ENCODE measurements at places on chromosomes 12 and 14.

GRCh38 chr14:31932675-31933074, 144.4 kb upstream of the ARHGAP5 start:
- no peak for DNase-seq

DNA sequence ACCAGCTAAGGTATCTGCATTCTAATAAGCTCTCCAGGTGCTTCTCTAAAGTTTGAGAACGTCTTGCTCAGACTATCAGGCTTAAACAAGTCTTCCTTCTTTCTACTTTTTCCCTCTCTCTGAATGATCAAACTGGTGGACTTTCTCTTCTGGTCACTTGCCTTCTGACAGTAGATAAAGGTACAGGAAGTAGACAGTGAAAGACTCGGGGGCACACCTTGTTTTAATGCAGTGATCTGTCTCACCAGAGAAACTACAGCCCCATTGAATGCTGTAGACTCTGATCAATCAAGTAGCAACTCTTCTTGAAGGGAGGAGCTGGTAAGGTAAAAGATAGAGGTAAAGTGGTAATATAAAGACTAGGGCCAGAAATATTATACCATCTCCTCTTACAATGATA, 48.1 kb upstream of the ATXN7L3B start:
- no peak for DNase-seq

GRCh38 chr14:69685218-69685616, 73.8 kb downstream of the SUSD6 start:
- no peak for DNase-seq

GRCh38 chr12:119169150-119169549, 9.6 kb upstream of the HSPB8 start:
- DNase-seq: no peak

- DNase-seq: no peak
Observed at GRCh38 chr12:121958541-121959240, 40.3 kb downstream of the CFAP251 start.
